Hippocampal formation (tissue), 2 donors: ENCODE measurements at places on chromosomes 5 and 9.

- DNase-seq, result no peak
Measured at GRCh38 chr9:109378316-109378715, 57.5 kb upstream of the EPB41L4B start.

- DNase-seq, result no peak
Measured at GRCh38 chr5:56356121-56356835, 123.1 kb upstream of the ANKRD55 start.

GRCh38 chr9:110351009-110351467 lies 13.4 kb upstream of the TXNDC8 start:
- peak; percentile 21 for DNase-seq

GRCh38 chr5:33067291-33067690 lies 356.2 kb downstream of the NPR3 start:
- DNase-seq, result no peak

GRCh38 chr9:135523521-135524129 lies 2.4 kb downstream of the LCN1 start:
- DNase-seq, result no peak

- no peak for DNase-seq
Measured at GRCh38 chr9:37908698-37909186, 4.8 kb upstream of the SLC25A51 start.

- DNase-seq, result no peak
Measured at GRCh38 chr9:126684345-126684744, 70.6 kb downstream of the LMX1B start.

GRCh38 chr5:96177303-96177869 lies 215.7 kb upstream of the ELL2 start:
- no peak for DNase-seq

GRCh38 chr9:33988219-33988890 lies 60.3 kb downstream of the UBAP2 start:
- DNase-seq, result no peak

DNA sequence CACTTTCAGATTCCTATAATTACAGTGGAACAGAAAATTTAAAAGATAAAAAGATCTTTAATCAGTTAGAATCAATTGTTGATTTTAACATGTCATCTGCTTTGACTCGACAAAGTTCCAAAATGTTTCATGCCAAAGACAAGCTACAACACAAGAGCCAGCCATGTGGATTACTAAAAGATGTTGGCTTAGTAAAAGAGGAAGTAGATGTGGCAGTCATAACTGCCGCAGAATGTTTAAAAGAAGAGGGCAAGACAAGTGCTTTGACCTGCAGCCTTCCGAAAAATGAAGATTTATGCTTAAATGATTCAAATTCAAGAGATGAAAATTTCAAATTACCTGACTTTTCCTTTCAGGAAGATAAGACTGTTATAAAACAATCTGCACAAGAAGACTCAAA lies 29.5 kb downstream of the ZFYVE16 start:
- no peak for DNase-seq

DNA sequence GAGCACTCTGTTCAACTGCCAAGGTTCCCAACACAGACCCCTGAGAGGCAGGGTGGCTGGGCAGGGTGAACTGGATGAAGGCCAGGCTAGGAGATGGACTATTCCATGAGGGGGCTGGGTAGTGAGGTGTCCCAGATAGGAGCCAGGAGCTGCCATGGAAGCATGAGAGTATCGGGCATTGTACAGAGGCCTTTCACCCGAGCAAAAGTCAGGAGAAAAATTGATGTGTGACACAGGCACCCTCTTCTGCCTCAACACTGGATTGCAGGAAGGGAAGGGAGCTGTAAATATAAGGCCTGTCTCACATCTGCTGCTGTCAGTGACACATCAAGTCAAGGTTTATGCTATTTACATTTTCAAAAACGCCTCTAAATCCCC lies 74.6 kb downstream of the UBAP1 start:
- DNase-seq, result no peak

DNA sequence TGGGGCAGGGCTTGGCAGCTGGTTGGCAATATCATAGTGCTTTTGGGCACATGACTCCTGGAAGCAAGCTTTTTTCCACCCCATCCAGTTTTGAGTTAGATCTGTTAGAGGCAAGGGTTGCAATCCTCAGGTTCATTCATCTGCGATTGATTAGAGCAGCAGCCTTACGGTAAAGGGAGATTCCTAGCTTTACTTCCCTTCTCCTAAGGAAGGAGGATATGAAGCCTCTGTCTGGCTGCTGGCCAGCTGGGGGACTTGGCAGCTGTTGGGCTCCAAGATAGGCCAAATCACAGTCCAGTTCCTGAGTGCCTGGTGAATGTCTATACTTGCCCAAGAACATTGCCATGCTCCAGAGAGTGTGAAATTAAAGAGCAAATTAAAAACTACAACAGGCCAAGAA lies 113.4 kb upstream of the CCNH start:
- no peak for DNase-seq

DNA sequence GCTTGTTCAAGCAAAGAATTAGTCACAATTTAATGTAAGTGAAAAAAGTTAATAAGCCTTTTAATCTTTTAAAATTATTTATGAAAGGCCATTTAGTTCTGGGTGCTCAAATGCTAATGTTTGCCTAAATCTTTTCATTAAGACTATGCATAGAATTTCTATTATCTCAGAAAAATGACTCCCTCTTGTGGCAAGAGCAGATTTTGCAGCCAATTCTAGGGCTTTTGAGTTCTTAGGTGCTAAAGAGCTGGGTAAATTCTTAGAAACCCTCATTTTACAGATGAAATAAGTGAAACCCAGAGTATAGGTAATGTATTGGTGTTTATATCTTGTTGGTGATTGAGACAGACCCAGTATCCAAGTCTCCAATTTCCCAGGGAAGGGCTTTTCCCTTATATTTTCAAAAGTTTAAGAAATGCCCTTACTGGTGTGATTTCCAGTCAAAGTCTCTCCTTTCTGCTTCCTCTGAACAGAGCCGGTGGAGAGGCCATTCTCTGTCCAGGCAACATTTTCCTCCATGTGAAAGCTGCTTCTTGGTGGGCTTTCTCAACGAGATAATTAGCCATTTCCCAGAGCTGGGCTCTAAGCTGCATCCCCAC lies 24.1 kb upstream of the PCSK5 start:
- peak; percentile 51 for DNase-seq

DNA sequence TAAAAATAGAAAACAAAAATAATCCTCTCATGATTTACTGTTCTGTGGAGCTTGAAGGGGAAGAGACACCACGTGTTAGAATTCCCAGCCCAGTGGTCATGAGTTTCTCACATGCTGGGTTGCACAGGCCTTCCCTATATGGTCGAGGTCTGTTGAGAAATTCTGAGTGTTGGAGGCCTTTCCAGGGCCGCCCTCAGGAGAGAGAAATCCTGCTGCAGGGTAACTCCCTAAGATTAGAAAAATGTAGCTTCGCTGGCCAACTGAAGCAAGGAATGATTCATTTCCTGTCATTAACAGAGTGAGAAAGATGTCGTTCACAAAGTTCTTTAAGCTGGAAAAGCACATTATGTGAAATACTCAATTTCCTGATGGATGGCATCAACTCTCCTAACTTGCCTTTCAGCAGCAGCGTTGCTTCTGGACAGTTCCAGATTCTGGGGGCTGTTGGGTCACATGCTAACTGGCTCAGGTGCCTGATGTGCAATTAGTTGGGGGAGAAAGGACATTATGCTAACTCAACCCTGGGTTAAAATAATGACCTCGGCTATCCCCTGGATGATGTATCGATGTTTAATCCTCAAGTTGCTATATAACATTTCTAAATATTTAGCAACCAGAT lies 104.8 kb upstream of the CD180 start:
- no peak for DNase-seq

DNA sequence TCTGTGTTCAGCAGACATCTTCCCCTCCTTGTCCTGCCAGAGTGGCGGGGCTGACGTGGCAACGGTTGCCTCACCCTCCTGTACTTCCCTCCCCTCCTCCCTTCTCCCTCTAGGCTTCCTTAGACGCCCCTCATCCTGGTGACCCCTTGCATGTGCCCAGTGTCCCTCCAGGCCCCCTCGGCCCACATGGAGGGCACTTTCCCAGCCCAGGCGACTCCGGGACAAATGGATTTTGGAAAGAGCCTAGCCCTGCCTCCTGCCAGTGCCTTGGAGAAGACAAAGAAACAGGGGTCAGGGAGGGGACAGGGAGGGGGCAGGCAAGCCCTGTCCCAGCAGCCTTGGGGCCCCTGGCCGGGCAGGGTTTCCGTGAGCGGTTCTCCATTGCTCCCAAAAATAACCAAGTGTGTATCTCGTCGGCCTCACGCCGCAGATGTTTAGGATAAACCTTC lies 38.3 kb upstream of the NEURL1B start:
- no peak for DNase-seq

GRCh38 chr9:124365036-124365435 lies 50.2 kb downstream of the PSMB7 start:
- DNase-seq, result no peak
